NB4 (cell line): ENCODE measurements at places on chromosomes 7 and 10.

DNA sequence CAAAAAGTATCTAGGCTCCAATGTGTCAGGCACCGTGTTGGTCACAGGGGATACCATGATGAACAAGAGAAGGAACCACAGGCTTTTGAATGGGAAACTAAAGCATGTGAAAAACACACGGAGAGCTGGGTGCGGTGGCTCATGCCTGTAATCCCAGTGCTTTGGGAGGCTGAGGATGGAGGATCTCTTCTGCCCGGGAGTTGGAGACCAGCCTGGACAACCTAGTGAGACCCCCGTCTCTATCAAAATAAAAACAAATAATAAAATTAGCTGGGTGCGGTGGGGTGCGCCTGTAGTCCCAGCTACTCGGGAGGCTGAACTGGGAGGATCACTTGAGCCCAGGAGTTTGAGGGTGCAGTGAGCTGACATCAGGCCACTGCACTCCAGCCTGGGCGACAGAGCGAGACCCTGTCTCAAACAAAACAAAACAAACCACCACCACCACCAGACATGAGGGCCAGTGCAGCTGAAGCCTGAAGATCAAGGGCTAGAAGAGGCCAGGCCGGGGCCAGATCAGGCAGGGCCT is 611 bp upstream of the COPS6 start:
- DNase-seq, result no peak

GRCh38 chr10:87671139-87671815 is 11.6 kb downstream of the PAPSS2 start:
- DNase-seq, result no peak

- no peak for DNase-seq
These were observed 97.9 kb upstream of the FZD8 start for GRCh38 chr10:35739998-35740397.

DNA sequence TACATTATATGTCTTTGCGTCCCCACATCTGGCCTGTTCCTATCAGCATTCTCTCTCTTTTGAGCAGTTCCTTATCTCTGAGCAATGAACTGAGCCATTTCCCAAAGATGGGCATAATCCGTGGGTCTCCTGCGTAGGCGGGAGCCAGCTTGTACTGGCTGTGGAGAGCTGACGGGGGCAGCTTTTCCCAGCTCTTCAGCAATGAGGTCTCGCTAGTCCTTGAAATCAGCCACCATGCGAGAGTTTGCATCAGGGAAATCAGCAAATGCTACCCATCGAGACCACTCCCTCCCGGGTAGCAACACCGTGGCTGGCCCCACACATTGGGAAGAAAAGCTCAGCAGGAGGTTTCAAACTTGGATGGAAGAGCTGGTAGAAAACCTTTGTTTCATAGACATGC is 51.9 kb upstream of the FAM180A start:
- no peak for DNase-seq

- DNase-seq, result no peak
These were observed 23.1 kb downstream of the WNT8B start for GRCh38 chr10:100485801-100486495.

DNA sequence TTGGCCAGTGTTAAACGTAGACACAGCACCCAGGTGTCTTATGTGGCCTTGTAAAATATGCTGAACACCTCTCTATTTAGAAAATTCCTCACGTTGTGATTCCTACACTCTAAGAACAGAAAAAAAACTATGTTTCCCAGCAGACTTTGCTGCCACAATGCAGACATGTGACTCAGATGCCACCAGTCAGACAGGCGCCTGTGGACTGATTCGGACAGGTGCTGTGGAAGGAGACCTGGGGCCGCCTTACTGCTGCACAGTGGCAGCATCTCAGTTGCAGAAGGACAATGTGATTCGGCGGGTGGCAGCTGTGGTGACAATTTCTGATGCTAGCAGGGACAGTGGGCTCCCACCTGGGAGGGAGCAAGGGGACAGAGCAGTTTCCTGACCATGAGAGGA is 88.8 kb downstream of the C10orf90 start:
- no peak for DNase-seq

GRCh38 chr7:128235471-128235870 is 5.6 kb upstream of the LEP start:
- no peak for DNase-seq

GRCh38 chr7:93835702-93836101 is 54.9 kb downstream of the TFPI2 start:
- DNase-seq, result no peak

DNA sequence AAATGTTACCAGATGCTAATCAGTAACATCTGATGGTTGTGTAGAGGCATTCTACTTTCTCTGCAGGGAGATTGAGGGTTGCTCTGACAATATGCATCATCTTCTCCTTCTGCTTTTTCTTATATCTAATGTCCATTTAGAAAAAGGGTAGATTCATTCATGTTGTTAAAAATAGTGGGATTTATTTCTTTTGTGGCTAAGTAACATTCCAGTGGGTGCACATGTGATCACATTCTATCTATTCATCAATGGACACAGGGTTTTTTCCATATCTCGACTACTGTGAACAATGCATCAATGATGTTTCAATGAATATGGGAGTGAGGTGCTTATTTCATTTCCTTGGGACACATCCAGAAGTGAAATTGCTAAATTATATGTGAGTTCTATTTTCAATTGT is 103.9 kb downstream of the CRPPA start:
- DNase-seq, result no peak

DNA sequence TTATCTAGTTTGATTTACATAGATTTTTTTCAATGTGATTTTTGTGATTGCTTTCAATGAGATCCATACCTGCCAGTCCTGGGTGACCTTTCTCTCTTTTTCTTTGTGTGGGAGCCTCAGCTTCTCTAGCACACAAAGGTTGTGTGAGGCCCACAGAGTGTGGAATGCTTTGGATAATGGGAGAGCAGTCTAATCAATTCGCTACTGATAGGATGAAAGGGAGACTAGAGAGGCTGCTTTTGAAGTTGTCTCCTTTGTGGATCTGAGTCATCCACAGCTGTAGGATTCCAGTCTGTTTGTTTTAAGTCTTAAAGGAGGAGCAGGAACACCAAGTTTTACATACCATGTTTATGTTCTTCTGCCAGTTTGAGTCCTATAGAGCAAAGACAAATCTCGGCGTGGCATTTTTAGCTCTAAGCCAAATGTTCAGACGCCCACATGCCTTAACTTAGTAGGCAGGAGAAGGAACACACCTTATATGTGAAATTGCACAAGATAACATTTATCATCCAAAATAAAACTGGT is 330.0 kb downstream of the ARL4A start:
- DNase-seq, result no peak

GRCh38 chr7:50153148-50153547 is 60.1 kb upstream of the ZPBP start:
- DNase-seq, result no peak

- no peak for DNase-seq
These were observed 1190.3 kb upstream of the C7orf33 start for GRCh38 chr7:147400221-147400689.

GRCh38 chr7:5478568-5479430 is 55.2 kb upstream of the TNRC18 start:
- peak; percentile 64 for DNase-seq

- no peak for DNase-seq
These were observed 569 bp downstream of the CAV1 start for GRCh38 chr7:116525298-116525912.
